Stimulated activated CD4-positive, alpha-beta T cell treated with anti-CD3 and anti-CD28 coated beads, TNF-alpha, amount 100 ng/mL, for 4 hours (primary cell): ENCODE measurements at places on chromosomes 16 and 17.

DNA sequence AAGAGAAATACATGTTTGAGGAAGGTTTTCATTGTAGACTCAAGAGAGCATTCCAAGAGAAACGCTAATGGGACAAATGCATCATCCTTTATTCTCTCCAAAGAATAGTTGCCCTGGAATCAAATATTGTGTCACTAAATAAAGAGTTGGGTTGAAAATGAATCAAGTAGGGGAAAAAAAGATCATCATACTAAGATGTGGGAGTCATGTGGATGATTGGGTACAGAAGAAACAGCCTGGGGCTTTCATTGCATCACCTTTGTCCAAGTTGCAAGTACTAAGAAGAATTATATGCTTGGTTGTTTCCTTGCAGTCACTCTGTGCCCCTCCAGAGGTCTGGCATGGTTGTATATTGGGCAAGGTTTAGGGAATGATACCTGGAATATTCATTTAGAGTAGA, 658.9 kb downstream of the TOX3 start:
- DNase-seq: no peak

DNA sequence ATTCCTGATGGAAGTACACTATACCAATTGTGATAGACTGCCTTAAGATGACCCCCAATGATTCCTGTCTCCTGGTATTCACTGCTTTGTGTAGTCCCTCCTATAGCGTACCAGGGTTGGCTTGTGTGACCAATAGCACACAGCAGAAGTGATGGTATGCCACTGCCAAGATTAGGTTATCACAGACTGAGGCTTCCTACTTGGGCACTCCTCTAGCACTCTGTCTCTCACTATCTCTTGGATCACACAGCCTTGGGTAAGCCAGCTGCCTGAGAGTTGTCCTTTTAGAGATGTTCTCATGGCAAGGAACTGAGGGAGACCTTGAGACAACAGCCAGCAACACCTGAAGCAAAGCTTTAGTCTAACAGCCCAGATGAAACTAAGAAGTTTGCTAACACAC, 12.7 kb upstream of the AMFR start:
- DNase-seq: no peak

DNA sequence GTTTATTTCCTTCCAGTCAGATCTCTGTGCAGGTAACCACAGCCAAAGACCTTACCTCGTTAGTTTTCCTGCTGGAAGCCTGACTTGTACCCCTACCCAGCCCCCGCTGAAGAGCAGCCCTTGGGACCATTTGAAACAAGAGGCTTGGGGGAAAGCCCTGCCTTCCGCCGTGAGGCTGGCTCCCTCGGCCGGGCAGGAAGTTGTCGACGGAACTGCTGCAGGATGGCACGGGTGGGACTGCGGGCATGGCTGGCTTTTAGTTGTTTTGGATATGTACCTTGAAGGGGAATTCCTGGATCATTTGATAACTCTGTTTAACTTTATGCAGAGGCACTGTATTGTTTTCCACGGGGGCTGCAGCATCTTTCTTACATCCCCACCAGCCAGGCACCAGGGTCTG, 49.0 kb upstream of the ENDOV start:
- no peak for DNase-seq

DNA sequence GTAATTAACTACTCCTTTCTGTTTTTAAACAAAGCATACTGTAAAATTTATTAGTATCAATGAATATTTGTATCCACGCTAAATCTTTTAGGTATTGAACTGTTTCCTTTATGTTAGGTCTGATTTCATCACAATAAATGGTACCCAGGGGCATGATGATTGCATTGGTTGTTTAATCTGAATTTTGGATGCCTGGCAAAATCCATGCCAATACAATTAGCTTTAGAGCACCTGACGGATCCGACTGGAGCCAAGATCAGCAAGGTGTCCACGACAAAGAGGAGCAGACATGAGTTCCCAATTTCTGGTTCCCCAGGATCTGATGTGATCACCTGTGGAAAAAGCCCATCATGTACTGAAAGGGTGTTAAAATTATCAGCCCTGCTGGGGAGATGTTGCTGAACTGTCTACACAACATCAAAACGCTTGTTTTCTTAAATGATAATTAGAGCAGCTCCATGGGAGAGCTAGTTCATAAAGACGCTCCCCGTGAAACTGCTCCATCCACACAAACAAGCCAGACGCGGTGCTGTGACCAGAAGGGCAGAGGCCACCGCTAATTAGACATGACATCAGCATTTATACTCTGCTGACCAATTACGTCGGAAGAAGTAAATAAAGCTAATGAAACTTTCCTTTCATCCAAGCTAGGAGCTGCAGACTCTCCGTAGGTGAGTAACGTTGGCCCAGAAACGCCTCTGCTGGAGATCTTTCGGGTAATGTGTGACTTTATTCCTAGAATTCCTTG, 151.7 kb downstream of the CPPED1 start:
- no peak for DNase-seq

DNA sequence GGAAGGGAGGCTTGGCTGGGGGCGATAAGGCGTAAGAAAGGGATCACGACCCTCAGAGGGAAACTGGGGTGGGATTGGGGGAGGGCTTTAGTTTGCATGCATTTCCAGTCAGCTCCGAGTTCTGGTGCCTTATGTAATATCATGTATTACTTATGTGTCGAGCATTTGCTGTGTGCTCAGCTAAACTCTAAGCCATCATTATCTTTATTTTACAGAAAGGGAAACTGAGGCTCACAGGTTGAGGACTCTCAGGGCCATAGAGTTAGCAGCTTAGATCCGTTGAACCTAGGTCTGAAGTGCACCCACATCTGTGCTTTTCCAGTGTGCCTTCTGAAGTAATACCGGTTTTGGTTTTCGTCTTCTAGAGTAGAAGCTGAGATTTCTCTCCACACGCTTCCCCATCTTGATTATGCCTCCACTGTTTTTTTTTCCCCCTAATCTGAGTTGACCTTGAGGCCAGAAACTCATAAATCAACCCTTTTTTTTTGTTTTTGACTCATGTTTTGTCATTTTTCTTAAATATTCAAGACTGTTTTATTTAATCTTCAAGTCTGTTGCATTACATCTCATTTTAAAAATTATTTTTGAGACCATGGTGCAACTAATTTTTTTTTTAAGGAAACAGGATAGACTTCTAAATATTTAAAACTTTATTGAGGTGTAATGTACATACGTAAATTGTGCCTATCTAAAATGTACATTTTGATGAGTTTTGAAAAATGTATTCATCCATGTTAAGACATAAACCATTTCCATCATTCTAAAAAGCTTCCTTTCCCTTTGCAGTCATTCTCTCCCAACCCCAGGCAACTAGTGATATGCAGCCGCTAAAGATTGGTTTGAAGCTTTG, 741 bp downstream of the CYB5B start:
- no peak for DNase-seq

GRCh38 chr17:16512011-16512410, 20.0 kb upstream of the LRRC75A start:
- no peak for DNase-seq
